Mucosa of gallbladder (tissue), 1 donor: ENCODE measurements at places on chromosomes 1 and 21. TPM values are rescaled to one million over a fixed set of nuclear protein-coding genes. Genes with fewer than 3 reads are reported as not detected.

Gene AMY1B
- not detected for total RNA-seq

Gene CYP2J2
- 14.6 TPM for total RNA-seq

Gene MYCL
- total RNA-seq: 4.4 TPM

Gene MCOLN3
- 2.8 TPM for total RNA-seq

Gene RGS1
- total RNA-seq: 147 TPM

Gene PANK4
- 39.9 TPM for total RNA-seq

Gene ZNF281
- total RNA-seq: 11.4 TPM

Gene IFI16
- total RNA-seq: 42.4 TPM

Gene RNU1-4
- total RNA-seq: 1,358 TPM

Gene OR2T10
- total RNA-seq: not detected
